ENCODE measurements at places on chromosomes 16 and 17.

- DNase-seq = no peak
These were observed 55.7 kb downstream of the SCNN1B start for GRCh38 chr16:23357761-23358290.

- no peak for DNase-seq
These were observed 616 bp downstream of the PTX4 start for GRCh38 chr16:1488054-1488601.

DNA sequence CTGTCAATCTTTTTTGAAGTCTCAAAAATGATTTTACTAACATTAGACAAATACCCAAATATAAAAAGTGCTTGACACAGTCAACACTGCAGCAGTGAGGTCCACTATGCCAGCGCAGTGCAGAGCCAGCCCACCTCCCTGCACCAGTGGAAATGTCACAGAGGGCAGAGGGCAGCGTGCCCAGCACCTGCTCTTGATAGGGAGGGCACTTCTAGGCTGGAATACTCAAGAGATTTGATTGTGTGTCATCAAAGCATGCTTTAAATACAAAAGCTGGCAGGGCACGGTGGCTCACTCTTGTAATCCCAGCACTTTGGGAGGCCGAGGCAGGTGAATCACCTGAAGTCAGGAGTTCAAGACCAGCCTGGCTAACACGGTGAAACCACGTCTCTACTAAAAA is 136.0 kb downstream of the ANKRD11 start:
- no peak for DNase-seq

GRCh38 chr17:53934931-53935330 is 112.2 kb downstream of the KIF2B start:
- no peak for DNase-seq

- no peak for DNase-seq
These were observed 782.7 kb upstream of the KIF2B start for GRCh38 chr17:53039981-53040380.

- no peak for DNase-seq
These were observed 117.0 kb downstream of the RGS9 start for GRCh38 chr17:65254166-65254565.

GRCh38 chr16:11296706-11297491 is 15.8 kb upstream of the PRM1 start:
- no peak for DNase-seq

GRCh38 chr17:17910060-17910459 is 62.1 kb downstream of the TOM1L2 start:
- DNase-seq = no peak

DNA sequence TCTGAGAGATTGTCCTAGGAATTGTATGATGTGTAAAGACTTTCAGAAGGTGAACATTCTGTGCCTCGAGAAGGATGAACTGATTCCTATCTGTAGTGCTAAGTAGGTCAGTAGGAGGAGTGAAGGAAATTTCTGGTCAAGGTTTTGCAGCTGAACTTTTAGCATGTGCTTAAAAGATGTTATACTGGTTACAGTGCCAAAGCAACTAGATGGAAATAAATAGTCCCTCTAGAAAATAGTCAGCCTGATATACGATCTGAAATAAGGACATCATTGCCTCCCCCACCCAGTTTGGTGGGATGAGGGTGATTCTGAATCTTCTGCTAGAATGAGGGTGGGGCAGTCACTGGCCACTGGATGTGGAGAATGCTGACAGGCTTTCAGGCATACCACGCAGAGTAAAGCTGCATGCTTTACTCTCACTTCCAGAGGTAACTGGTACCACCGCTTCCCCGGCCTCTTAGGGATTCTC is 57.2 kb upstream of the VPS4A start:
- DNase-seq = no peak

DNA sequence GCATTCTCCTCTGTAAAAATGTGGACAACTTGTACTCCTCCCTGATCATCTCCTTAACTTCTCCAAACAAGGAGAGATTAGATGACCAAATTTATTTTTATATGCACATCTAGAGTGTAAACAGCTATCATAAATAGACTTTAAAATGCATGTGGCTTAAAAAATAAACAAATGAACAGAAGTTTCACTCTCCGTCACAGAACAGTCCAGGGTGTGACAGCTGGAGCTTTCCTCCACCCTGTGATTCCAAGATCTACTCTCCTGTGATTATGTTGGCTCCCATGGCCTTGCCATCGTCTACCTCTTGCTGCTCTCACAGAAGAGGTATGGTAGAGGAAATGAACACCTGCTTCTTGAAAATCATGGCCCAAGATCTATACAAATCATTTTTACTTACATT is 560.2 kb downstream of the TOX3 start:
- no peak for DNase-seq

GRCh38 chr17:80071116-80071841 is 30.1 kb upstream of the GAA start:
- no peak for DNase-seq

GRCh38 chr16:5188318-5188988 is 90.9 kb upstream of the EEF2KMT start:
- DNase-seq = no peak

DNA sequence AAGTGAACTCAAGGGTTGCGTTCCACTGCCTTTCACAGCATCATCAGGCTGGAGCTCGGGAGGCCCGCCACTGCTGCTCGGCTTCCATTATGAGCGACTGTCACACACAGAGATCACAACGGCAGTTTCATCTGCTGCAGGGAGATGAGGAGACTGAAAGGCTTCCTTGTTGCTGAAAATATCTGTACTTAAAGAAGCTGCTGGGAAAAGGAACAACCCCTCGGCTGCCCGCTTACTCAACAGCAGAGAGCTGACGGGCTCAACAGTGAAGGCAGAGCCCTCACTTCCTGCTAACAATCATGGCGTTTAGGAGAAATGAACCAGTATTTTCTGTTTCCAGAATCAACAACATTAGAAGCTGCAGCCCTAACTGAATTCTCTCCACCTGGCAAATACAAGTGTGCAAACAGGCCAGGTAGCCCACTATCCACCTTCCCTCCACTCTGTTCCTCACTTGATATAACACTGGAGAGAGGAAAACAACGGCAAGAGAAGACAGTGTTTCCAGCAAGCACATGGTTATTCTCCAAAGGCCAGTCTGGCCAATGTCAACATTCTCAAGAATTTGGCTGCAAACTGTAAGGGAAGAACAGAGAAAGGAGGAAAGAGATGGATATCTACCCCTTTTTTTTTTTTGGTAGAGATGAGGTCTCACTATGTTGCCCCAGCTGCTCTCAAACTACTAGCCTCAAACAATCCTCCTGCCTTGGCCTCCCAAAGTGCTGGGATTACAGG is 33.7 kb downstream of the MBTPS1 start:
- DNase-seq = no peak

DNA sequence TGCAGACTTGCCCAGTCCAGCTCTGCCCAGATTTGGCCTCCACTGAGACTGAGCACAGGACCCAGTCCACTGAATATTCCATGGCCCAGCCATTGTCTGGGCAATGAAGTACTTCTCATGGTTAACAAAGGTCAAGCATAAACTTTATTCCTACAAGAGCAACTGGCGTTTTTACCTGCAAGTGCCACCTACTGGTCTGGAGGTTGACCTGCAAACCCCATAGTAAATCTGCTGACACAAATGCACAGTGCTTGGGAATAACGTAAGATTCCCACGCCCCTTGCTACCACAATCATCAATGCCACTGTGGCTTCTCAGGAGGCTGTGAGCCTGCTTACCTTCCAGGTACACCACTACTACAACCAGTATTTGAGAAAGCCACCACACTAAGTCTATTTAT is 170.2 kb downstream of the CEP112 start:
- no peak for DNase-seq

DNA sequence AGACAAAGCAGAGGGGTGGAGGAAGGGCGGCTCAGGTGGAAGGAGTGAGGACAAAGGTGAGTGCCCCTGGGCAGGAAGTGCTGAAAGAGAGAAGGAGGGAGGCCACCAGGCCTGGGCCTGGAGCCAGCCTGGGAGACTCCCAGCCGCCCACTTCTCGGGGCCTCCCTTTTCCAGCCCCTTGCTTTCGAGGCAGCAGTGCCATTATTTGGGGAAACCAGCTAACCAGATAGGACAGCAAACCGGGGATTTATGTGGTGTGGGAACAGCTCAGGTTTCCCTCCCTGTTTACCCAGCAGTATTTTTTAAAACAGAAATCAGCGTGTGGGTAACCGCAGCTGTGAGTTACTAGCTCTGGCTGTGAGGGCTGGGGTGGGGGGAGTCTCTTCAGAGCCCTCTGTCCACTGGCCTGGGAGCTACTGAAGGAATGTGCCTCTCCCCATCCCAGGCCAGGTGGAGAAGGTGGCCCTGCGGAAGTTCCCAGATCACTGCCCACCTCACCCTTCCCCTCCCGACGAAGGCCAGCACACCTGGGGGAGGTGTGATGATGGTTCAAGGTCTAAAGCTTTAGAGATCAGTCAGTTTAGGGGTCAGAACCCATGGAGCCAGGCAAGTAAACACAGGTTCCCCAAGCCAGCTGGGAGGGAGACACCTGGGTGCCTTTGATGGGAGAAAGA is 8.4 kb upstream of the MEOX1 start:
- DNase-seq = no peak

DNA sequence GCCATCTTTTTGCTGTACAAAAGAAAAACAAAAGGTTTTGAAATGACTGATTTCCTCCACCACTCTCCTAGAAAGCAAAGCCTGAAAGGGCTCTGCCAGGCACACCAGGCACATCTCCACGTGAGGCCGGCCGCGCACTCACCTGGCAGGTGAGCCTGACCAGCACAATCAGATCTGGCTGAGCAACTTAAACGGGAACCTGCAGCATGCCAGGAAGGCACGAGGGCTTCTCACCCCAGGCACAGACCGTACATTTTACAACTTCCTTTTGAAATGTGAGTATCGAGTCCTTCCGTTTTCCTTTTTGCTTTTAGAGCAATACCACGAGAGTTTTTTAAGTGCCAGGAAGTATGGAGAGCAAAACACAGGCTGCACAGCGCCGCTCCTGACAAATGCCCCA is 22.5 kb downstream of the SLC38A10 start:
- no peak for DNase-seq

GRCh38 chr17:6084311-6085161 is 14.4 kb downstream of the WSCD1 start:
- DNase-seq = no peak

DNA sequence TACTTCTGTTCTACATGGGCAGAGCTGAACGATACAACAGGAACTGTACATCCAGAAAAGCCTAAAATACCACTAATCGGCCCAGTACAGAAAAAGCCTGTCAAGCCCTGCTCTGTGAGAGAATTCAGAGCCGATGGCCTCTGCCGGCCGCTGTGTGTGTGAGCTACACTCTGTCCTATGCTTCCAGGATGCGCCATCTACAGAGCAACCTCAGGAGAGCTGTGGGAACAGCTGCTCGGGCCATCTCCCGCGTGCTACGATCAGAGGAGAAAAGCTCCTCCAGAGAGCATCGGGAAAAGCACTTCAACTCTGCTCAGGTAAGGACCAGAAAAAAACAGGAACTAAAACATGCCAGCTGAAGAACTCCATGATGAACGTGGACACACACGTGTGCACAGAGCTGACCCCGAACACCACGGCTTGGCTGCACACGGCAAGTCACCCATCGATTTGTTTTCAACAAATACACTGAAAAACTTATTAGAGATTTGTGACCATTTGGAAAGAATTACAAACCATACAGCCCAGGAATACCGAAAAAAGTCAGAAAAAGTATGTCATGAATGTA is 115.9 kb downstream of the ANKRD11 start:
- no peak for DNase-seq

DNA sequence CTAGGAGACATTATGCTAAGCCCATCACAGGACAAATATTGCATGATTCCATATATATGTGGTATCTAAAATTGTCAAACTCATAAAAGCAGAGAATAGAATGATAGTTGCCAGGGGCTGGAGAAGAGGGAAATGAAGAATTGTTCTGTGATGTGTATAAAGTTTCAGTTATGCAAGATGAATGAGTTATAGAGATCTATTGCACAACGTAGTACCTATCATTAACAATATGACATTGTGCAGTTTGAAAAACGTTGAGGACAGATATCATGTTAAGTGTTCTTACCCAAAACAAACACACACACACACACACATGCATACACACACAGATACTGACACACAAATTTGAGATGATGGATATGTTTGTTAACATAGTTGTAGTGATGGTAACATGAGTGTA is 871.6 kb upstream of the GOT2 start:
- no peak for DNase-seq

All from activated T-cell treated with anti-CD3 and anti-CD28 coated beads, Interleukin-2, amount 50 U/mL, for 1 hour (primary cell).